ENCODE measurements at places on chromosomes 6 and 20.

DNA sequence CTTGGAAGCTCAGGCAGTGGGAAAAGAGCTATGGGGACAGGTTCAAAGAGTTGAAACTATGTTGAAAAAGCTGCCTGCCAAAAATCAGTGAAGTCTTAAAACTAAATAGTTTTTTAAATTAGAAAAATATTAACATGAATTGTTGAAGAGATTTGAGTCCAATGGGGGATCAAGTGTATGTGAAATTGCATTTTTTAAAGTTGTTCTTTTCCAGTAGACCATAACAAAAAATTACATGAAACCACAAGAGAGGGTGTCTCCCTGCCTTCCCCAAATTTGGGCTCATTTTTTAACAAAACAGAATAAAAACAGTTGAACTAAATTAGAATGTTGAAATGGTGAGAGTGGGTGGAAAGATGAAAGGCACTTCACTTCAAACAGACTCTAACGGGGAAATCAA, 31.5 kb upstream of the COL10A1 start:
- DNase-seq, result no peak

DNA sequence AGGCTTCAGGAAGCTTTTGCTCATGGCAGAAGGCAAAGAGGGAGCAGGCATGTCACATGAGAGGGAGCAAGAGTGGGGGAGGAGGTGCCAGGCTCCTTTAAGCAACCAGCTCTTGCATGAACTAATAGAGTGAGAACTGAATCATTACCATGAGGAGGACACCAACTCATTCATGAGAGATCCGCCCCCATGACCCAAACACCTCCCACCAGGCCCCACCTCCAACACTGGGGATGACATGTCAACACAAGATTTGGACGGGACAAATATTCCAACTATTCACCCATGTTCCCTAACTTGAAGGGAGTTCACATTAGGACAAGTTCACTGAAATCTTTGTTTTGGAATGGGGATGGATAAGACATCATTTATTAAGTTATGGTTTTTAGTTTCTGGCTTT, 155.2 kb upstream of the ESR1 start:
- DNase-seq, result no peak

DNA sequence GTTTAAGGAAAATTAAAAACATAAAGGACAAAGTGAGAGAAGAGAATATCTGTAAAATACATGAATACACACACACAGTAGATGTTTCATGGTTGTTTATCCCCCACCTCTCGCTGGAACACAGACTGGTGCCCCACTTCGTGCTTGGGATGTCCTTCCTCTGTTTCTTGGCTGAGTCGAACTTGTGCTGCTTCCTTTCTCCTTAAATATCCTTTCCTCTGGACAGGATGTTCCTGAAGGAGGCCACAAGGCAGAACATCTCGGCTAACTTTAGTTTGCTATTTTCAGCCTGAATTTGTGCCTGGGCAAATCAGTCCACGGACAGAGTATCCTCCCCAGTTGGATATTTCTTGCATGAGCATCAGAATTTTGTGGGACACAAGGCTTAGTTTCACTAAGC, 54.7 kb upstream of the ZMYND8 start:
- no peak for DNase-seq

DNA sequence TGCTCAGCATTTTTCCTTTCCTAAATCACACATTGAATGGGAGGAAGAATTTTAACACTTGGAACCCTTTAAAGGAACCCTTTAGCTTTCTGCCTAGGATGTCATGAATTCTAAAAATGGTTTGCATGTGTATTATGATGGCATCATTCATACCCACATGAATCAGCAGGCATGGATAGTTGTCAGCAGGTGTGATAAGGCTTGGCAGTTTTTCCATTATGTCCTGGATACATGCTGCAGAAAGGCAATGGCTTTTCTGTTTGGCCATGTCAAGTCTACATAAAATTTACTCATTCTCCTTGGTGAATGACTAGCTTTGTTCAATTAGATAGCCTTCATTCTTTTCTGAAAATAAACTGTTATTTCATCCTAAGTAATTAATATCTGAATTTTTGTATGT, 353.7 kb downstream of the GRIK2 start:
- DNase-seq, result no peak

DNA sequence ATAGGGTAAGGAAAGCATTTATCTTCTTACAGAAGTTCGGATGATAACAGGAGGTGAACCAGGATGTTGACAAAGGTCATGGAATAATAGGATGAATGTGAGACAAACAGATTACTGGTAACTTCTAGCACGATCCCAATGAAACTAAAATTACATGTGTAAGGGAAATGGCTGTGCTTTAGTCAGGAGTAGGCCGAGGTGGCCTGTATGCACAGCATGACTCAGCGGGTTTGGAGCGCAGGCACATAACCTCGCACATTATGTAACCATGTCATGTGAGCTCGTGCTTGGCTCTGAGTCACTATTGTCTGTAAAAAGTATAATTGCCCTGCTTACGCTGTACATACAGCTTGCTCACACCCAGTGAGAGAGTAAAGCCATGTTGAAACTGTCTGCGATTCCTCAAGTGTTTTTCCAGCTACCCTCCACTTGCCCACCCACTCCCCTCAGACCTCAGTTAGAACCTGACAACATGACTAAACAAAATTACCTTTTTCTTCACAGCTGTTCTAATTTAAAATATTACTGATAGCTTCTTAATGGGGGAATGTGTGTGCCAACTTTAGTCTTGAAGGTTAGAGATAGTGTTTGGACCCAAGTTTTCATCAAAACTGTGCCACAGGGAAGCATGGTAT, 8.2 kb downstream of the CYB5R4 start:
- DNase-seq, result peak; percentile 98

DNA sequence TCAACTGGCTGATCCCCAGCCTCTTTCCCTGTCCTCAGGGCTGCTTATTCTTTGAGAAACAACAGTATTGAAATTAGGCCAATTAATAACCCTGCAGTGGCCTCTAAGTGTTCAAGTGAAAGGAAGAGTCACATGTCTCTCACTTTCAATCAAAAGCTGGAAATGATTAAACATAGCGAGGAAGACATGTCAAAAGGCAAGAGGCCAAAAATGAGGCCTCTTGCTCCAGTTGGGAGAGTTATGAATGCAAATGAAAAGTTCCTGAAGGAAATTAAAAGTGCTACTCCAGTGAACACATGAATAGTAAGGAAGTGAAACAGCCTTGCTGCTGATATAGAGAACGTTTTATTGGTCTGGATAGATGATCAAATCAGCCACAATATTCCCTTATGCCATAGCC, 131.5 kb downstream of the MACROD2 start:
- no peak for DNase-seq

- no peak for DNase-seq
Observed at GRCh38 chr6:90028995-90029635, 134.8 kb downstream of the GJA10 start.

- no peak for DNase-seq
Observed at GRCh38 chr6:18302561-18303439, 38.5 kb upstream of the DEK start.

DNA sequence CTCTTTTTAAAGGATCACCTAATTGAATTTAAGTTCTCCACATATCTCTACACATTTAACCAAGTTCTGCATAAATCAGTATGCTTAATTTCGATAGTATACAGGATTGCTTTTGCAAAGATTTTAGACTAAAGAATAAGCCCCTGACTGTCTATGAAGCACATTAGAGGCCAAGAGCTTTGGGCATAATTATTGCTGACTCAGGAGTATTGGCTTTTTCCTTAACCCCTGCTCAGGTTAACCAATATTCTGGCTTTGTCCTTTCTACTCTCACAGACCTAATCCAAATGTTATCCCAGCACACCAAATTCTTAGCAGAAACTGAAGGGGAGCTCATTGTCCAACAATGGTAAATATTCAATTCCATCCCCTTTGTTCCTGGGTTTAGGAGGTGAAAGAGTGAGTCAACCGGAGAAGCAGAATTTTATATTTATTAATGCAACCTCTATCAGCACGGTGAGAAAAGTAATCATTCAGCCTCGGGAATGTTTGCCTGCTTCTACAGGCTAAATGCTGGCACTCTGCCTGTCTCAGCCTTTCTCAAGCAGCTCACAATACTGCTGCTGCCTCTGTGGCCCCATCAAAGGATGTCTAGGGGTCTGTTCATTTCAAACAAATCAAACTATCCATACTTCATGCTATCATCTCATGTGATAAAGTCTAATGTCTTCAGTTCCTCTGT, 125.0 kb downstream of the SIM1 start:
- no peak for DNase-seq

DNA sequence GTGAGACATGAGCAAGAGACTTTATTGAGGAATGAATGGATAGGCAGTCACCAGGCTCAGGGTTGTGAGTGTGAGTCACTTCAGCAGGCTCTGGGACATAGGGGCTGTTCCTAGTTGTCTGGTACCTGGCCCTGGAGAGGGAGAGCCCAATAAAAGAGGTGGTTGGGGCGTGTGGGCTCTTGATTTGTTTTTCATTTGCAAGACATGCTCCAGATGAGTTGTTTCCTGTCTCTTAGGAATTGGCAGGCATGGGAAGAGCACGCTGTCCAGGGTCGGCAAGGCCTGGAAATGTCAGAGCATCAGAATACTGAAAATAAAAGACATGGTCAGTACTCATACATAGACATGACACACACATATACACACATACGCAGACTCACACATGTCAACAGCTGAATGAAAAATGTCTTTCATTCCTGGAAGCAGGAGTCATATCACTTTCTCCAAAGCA, 166.3 kb upstream of the SULF2 start:
- no peak for DNase-seq

- DNase-seq, result no peak
Observed at GRCh38 chr20:63945921-63946920, 10.0 kb downstream of the UCKL1 start.

- DNase-seq, result no peak
Observed at GRCh38 chr6:127550403-127550802, 26.6 kb upstream of the C6orf58 start.

GRCh38 chr6:109695468-109695867, 4.4 kb downstream of the FIG4 start:
- peak; percentile 38 for DNase-seq

GRCh38 chr20:2429051-2429450, 41.5 kb downstream of the SNRPB start:
- no peak for DNase-seq

DNA sequence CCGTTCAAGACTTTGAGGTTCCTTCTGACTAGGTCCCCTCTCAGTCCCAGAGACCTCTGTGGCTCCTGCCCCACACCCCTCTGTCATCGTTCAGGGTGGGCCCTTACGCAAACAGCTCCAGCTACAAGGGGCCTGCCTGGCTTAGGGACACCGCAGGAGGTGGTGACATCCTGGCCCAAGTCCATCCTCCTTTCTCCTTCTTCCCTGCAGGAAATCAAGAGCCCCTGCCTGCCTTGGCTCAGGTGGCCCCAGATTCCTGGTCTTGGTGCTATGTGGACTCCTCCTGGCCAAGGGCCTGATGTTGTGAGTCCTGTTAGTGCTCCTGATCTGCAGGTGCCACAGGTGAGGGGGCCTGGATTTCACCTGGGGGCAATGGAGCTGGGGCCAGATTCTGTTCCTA, 8.1 kb downstream of the TREML4 start:
- no peak for DNase-seq

- DNase-seq, result no peak
Observed at GRCh38 chr20:64053841-64054661, 4.6 kb upstream of the SOX18 start.

- peak; percentile 93 for DNase-seq
Observed at GRCh38 chr6:125191916-125192609, 38.5 kb downstream of the TPD52L1 start.

DNA sequence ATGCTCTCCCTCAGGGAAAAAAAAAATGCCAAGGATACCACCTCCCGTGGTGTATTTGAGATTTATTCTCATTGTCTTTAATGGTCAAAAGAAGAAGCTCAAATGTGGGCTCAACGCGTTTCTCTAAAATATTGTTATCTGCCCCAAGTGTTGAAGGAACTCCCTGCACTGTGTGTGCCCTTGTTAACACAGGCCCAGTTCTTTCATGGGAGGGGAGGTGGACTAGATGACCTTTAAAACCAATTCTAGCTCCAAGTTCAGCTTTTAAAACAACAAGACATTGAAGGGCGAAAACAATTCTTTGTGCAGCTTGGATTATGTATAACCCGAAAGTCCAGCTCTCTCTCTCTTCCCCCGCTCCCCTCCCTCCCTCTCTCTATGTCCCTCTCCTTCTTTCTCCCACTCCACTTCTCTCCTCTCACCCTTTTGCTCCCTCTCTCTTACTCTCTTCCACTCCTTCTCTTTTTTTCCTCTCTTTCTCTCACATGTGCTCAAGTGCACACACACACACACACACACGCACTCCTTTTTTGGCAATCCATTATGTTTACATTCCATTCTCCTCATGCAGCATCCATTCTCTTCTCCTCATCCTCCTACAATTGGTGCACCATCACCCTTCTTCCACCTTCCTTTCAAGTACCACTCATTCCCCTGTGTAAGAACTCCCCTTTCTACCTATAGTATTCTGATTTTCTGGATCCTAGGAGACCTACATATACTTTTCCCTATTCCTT, 8.5 kb downstream of the HLA-DMB start:
- no peak for DNase-seq

DNA sequence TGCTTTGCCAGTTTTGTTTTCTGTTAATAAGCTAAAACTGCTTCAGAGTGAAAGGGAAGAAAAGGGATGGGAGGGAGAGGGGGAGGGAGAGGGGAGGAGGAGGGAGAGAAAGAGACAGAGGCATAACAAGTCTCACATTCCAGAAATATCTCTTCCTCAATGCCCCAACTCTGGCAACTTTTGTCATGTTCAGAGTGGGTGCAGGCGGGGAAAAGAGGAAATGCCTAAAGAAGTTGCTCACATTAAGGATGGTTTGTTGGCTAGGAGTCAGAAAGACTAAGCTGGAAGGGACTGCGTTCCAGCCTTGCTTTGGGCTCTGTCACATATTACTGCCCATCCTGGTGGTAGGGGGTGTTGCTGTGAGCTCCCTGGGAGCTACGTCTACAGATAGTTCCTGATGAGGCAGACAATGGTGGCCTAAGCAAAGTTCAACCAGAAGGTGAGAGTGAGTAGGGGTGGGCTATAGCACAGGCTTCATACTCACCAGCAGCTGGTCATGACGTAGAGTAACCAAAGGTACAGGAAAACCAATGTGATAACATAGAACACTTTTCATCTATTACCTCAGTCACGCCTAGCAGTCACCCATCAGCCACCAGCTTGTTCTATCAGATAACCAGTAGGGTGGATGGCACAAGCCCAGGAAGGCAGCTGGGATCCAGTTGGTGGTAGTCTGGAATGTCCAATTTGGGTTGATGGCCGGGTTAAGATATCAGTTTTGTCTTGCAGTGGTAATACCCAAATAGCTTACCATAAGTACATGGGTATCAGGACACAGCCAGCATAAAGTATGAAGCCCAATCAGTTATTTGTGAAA, 2.1 kb downstream of the TSPYL4 start:
- DNase-seq, result peak; percentile 59

DNA sequence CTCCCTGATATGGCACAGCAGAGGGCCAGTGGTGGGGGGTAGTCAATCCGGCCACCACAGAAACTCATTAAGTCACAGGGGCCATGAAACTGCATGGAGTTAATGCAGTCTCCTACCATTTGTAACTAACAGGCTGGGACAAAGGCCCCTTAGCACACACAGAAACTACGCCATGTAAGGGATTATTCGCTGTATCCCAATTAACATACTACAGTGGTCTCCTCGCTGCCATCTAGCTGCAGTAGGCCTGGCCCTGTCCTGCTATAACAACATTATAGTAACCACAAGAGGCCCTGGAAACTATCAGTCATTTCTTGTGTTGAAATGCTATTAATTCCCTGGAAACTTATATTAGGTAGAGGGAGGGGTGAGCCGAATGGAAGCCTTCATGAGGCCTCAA, 72.3 kb upstream of the CCN2 start:
- peak; percentile 7 for DNase-seq

- no peak for DNase-seq
Observed at GRCh38 chr6:90274451-90275030, 22.1 kb downstream of the BACH2 start.

Data from brain microvascular endothelial cell (primary cell).